GM12891 (cell line): ENCODE measurements at places on chromosomes 13 and 19.
A peak's percentile ranks its signal among the peaks of the same experiment; 100 is the strongest.

DNA sequence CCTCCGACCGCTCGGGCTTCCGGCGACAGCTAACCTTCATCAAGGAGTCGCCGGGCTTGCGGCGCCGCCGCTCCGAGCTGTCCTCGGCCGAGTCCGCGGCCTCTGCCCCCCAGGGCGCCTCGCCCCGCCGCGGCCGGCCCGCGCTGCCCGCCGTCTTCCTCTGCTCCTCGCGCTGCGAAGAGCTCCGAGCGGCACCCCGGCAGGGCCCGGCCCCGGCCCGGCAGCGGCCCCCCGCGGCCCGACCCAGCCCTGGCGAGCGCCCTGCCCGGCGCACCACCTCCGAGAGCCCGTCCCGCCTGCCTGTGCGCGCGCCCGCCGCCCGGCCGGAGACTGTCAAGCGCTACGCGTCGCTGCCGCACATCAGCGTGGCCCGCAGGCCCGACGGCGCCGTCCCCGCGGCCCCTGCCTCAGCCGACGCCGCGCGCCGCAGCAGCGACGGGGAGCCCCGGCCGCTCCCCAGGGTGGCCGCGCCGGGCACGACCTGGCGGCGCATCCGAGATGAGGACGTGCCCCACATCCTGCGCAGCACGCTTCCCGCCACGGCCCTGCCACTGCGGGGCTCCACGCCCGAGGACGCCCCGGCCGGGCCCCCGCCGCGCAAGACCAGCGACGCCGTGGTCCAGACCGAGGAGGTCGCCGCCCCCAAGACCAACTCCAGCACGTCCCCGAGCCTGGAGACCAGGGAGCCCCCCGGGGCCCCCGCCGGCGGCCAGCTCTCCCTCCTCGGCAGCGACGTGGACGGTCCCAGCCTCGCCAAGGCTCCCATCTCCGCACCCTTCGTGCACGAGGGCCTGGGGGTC lies 9.6 kb downstream of the C19orf25 start:
- DNase-seq = no peak

DNA sequence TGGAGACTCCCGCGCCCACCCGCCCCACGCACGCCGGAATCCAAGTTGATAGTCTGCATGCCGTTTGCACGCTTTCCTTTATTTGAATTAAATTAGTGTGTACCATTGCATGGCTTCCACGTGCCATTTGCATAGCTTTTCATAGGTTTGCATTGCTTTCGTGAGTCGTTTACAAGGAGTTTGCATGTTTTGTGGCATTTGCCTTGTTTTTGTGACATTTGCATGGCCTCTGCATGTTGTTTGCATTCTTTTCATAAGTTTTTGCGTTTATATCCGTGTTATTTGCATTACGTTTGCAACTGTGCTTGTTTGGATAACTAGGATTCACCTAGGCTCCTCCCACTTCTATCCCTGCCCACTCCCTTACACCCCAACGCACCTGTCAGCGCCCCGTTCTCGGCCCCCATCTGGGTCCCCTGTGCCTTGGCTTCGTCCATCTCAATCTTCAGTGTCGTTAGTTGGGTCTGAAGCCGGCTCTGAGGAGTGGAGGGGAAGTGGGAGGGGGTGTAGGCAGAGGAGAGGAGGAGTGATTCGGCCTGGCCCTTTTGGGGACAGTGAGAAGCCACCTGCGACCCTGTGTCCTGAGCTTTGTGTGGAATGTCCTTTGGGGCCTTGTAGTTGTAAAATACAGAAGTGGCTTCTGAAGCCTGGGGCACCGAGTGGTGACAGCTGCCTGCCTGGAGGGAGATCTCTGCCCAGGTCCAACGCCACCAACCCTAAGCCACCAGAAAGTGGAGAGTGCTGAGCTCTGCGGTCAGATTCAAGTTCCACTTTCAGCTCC lies 2.4 kb downstream of the CCDC194 start:
- no peak for DNase-seq

DNA sequence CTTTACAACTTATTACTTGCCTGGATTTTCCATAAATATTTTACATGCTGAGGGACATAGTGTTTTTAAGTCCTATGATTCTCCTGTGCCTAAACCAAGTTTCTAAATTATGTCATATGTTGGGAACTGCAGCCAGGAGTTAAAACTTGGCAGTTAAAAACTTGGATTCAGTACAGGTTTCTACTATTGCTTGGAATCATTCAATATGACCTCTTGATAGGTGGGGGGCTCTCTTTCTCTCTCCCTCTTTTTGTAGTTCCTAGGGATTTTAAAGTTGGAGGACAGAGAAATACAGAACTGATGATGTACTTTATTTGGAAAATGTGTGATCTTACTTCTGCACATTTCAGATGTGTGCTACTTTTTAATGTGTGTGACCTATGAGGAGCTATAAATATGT lies 4.7 kb downstream of the CSNK1A1L start:
- DNase-seq = no peak

DNA sequence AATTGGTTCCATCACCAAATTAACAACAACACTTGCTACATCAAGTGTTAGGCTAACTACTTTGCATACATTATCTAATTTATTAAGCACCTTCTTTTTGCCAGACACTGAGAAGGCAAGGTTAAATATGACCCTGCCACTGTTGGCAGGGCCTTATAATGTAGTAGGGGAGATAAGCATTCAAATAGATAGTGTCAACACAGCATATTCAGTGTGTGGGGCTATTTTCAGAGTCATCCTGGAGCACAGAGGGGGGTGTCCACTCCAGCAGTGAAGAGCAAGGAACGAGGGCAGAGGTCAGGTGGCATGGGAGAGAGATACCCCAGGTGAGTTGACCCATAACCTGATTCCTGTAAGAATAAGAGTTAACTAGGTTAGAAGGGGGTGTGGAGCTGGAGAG lies 121.6 kb downstream of the COG6 start:
- no peak for DNase-seq

DNA sequence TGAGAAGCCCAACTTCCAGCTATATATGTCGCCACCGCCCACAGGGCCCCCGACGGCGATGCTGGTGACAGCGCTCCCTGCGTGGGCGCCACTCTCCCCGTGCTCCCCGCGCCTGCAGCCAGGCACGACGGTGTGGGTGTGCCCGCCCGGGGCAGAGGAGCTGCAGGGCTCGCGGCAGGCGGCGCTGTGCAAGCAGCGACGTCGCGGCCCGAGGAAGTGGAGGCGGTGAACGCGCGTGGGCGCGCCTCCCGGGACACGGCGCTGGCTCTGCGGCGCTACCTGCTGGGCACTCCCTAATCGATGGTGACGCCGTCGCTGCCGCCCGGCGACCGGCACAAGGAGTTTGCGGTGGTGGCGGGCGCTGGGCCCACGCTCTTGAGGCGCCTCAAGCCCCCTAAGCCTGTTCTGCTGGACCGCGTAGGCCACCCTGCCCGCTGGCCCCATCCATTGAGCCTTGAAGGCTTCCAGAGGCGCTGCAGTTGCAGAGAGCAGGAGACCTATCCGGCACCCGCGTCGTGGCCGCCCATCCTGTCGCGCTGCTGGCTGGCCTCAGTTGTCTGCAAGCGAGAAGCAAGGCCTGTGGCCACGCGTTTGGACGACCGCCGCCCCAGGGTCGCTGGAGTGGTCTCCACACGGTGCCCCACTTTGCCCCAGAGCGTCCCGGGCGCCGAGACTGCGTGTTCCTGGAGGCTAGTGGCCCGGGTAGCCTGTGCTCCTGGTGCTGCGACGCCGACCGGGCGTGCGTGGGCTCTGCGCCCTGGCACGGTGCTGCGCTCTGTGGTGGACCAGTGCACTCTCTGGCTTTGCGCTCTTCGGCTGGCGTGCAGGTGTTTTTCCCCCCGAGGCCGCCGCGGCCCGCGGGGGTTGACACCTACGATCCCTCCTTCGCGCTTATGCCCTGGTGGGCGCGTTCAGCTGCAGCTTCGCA lies 23.1 kb downstream of the LRFN3 start:
- DNase-seq = peak; percentile 53

DNA sequence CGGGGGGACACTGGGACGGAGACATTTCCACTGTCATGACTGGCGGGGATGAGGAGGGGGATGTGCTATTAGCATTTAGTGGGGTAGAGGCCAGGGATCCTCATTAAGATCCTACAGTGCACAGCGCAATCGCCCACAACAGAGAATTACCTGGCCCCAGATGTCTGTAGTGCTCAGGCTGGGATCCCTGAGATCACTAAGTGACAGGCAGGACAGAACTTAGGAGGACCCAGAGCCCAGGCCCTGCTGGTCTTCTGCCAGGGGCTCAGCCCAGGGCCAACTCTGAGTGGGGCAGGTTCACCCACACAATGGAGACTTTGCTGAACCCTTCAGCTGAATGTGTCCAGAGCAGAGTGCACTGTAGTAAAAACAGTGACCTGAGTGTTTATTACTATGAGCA lies 4.6 kb downstream of the RANBP3 start:
- no peak for DNase-seq

- DNase-seq = no peak
Measured at GRCh38 chr13:47289567-47289966, 392.7 kb upstream of the HTR2A start.

GRCh38 chr13:41652735-41653361 lies 195.5 kb downstream of the RGCC start:
- peak; percentile 4 for DNase-seq

GRCh38 chr13:20703780-20704458 lies 420 bp downstream of the IL17D start:
- DNase-seq = peak; percentile 94

DNA sequence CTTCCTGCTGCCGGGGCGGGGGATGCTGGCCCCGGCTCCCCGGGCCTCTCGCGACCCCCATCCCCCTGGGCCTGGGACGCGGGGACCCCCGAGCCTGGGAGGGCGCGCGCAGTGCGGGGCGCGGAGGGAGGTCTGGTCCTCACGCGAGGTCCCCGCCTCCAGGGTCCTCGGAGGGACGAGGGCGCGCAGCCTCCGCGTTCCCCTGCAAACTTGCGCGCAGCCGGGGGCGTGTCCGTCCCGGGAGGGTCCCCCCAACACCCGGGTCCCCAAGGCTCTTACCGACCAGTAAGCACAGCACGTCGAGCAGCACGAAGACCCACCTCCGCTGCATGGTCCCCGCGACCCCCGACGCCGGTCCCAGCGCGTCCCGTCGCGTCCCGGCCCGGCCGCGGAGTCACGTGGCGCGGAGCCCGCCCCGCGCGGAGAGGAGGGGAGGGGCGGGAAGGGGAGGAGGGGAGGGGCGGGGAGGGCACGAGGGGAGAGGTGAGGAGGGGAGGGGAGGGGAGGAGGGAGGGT lies at the start of gene PLPP2:
Gene PLPP2 (minus strand): TSS at position 398 of the 516 bp plus-strand sequence. CDS start 67 bp downstream, at position 331.
- no peak for DNase-seq

- no peak for DNase-seq
Measured at GRCh38 chr13:50593207-50593606, 250.3 kb downstream of the DLEU7 start.

DNA sequence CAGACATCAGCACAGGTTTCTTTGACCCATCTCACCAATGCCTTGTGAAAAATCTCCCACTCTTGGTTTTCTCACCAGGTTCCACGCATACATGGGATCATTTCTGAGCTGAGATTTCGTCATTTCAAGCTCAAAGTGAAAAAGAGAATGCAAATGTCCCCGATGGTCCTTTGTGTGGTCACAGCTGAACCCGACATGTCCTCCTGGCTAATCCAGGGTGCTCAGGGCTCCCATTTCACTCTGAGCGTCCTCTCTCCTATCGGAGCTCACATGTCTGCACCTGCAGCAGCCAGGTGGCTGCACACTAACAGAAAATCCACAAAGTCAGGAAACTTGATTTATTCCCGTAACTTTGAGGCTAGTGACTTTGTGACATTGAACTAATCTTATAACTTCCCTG lies 9.3 kb upstream of the CEACAM3 start:
- DNase-seq = no peak

- no peak for DNase-seq
Measured at GRCh38 chr13:39170711-39171110, 132.5 kb downstream of the NHLRC3 start.

GRCh38 chr19:42068756-42069571 lies 1.0 kb downstream of the GRIK5 start:
- DNase-seq = no peak

DNA sequence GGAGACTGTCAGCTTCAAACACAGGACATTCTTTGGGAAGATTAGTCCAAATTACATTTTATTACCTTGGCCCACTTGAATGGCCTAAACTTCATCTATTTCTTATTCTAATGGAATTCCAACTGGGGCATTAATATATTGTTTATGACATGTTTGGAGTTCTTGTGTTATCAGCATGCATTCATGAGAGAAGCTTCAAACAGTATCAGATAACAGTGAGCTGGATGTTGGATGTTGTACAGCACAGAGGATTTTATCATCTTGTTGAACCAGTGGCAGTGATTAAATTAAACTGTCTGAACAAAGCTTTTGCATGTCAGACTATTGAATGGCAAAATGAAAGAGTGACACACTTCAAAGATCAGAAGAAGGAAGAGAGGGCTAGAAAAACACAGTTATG lies 50.0 kb downstream of the MZT1 start:
- DNase-seq = no peak

GRCh38 chr13:79937771-79938216 lies 403.1 kb downstream of the SPRY2 start:
- DNase-seq = no peak

GRCh38 chr19:32902448-32902847 lies 32.9 kb upstream of the SLC7A9 start:
- no peak for DNase-seq

DNA sequence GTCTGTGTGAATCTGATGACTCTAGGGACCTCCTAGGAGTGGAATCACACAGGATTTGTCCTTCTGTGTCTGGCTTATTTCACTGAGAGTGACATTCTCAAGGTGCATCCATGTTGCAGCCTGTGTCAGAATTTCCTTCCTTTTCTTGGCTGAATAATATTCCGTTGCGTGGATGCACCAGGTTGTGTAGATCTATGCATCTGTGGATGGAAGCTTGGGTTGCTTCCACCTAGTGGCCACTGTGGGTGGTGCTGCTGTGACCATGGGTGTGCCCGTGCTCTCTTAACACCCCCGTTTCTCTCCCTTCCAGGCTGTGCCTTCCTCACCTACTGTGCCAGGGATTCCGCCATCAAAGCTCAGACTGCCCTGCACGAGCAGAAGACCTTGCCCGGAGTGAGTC lies 26.2 kb downstream of the CELF5 start:
- DNase-seq = no peak

GRCh38 chr13:45786293-45786920 lies 65.1 kb downstream of the SIAH3 start:
- DNase-seq = no peak

DNA sequence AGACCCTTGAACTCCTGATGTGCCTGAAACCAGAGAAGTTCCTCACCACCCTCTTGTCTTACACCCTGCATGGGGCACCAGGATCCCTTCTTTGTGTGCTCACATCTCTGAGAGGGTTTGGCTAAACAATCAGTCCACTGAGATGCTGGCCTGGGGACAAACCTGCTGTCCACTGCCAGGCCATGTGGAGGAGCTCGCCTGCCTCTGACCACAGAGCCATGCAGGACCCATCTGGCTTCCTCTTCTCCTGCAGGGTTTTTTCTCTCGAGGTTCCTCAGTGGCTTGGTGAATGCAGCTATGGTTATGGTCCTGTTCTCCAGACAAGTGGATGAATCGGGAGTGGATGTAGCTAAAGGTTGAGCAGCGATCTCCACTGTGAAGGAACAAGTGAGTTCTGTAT lies 49.1 kb upstream of the MEDAG start:
- no peak for DNase-seq

- DNase-seq = no peak
Measured at GRCh38 chr13:23953860-23954512, 56.7 kb upstream of the C1QTNF9B start.

GRCh38 chr13:86870444-86870843 lies 800.7 kb upstream of the SLITRK5 start:
- DNase-seq = no peak
